ENCODE measurements at places on chromosomes 2 and 18.

- no peak for DNase-seq
Measured at GRCh38 chr2:32810909-32811495, 135.8 kb upstream of the LTBP1 start.

DNA sequence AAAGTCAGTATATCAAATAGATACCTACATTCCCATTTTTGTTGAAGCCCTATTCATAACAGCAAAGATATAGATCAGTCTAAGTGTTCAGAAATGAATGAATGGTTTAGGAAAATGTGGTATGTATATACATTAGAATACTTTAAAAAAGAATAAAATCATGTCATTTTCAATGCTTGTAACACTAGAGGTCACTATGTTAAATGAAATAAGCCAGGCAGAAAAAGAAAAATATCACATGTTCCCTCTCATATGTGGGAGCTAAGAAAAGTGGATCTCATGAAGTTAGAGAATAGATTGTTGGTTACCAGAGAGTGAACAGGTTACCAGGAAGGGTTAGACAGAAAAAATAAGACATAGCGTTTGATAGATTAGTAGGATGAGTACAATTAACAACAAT lies 1111.0 kb upstream of the SLC39A10 start:
- DNase-seq = no peak

DNA sequence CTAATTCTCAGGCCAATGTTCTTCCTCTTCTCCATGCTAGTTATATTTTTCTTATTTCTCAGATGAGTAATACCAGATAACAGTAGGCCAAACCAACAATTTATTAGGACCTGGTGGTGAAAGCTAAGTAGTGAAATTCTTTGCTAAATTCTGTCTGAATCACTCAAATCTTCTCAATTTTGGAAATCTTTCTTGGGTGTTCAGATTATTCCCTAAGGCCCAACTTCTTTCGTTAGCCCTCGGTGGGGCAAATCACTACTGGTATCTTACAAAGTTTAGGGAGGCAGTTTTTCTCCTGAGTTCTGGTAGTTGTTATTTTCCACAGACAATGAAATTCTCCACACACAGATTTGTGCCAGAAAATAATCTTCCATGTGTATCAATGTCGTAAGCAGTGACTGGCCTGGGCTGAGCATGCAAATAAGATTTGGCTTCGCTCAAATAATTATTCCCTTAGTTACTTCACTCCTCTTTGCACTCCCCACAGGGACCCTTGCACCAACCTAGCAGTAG lies 443.5 kb upstream of the SLC14A2 start:
- no peak for DNase-seq

DNA sequence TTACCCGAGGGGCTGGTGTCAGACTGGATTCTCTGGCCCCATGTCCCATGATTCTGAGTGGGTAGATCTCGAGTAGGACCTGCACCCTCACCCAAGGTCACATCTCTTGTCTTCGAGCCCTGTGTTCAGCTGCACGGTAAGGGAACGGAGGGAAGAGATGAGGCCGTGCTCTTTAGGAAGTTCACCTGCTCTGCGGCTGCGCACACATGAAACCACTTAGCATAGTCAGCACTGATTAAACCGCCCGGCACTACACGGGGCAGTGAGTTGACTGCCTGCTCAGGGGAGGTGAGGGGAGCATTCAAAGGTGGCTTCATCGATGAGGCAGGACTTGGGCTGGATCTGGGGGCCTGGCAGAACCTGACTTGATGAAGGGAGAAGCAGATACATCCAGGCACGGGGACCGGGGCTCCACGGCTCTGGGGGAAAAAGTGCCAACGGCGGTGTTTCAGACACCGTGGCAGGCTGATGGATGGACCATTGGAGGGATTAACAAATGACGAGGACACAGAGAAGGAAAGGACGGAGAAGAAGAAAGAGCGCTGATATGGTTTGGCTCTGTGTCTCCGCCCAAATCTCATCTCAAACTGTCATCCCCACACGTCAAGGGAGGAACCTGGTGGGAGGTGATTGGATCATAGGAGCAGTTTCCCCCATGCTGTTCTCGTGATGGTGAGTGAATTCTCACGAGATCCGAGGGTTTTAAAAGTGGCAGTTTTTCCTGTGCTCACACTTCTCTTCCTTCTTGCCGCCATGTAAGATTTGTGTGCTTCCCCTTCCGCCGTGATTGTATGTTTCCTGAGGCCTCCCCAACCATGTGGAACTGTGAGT lies 248.6 kb downstream of the CYP26B1 start:
- no peak for DNase-seq

DNA sequence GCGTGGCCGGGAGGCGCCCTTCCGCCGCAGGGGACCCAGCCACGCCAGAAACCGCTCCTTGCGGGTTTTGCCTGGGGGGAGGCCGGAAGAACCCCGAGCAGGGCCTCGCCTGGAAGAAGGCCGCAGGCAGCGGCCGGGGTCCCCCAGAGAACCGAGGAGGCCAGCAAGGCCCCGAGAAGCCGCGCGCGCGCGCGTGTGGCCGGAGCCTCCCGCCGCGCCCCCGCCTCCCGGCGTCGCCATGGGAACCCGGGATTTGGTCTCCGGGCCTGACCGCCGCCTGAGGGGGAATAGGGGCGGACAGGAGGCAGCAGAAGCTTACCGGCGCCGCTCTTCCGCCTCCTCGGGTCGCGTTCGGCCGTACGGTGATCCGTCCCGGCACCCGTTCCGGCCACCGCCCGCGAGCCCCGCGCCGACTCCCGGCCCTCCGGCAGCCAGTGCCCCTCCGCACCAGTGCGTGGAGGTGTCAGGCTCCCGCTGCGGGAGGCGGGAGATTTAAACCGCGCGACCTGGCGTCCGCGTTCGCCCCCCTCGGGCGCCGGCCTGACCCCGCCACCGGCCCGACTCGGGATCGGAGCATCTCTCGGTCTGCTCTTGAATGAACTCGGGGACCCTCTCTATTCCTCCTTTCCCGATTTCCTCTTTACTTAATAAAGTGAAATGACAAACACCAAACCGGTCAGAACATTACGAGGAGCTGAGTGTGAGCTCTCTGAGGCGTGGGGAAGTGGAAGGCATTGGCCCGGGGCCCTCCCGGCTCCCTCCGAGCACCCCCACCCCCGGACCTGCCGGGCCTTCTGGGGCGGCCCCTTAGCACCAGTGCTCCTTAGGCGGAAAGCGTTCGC lies at the start of gene ICA1L:
TSS of gene ICA1L (minus strand) at position 467 of the 842 bp plus-strand sequence. CDS start 42,757 bp downstream, outside the sequence.
- DNase-seq = peak; percentile 68

- no peak for DNase-seq
Measured at GRCh38 chr2:173357346-173357745, 2.7 kb downstream of the CDCA7 start.

- DNase-seq = no peak
Measured at GRCh38 chr2:23292024-23292423, 93.0 kb upstream of the KLHL29 start.

GRCh38 chr18:77140439-77141109 lies 8.0 kb upstream of the MBP start:
- no peak for DNase-seq

DNA sequence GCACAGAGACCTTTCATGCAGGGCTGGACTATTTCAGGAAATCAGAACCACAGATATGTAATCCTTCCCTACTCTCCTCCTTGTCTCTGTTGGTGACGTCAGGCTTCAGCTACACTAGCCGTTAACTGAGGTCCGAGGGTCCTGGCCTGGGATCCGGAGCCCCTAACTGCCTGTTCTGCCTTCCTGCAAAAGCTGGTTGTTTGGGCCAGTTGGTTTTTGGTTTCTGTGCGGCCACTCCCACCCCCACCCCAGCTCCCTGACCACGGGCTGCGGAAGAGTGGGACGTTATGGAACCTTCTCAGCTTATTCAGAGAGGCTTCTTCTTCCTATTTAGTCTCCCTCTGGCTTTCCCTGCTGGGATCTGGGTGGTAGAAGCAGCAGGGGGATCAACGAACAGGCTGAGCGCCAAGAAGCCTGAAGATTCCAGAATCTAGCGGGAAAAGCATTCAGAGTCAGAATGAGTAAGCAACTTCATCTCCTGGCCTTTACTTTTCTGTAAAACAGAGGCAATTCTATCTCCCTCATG lies 49.3 kb upstream of the ROCK2 start:
- no peak for DNase-seq

- no peak for DNase-seq
Measured at GRCh38 chr2:52835909-52836308, 931.7 kb upstream of the CHAC2 start.
